Aortic smooth muscle cell (primary cell): ENCODE measurements at places on chromosomes 7 and 10. TPM values are rescaled to one million over a fixed set of nuclear protein-coding genes. Genes with fewer than 3 reads are reported as not detected.

RBP4 gene
- total RNA-seq, result 0.06 TPM in 1 of 2 replicates, not detected in the other

EGR2 gene
- under 0.01 and 0.25 TPM in 2 replicates for total RNA-seq

DDX56 gene
- total RNA-seq, result 33.2 and 45.7 TPM in 2 replicates

PYROXD2 gene
- 17.3 and 31.8 TPM in 2 replicates for total RNA-seq

PRLHR gene
- total RNA-seq, result not detected in 2 replicates
